Left renal cortex interstitium (tissue), 4 donors: ENCODE measurements at places on chromosomes 11 and 22. TPM values are rescaled to one million over a fixed set of nuclear protein-coding genes. Genes with fewer than 3 reads are reported as not detected.

GRCh38 chr11:74072721-74073120 lies 63.8 kb upstream of the UCP3 start:
- no peak for DNase-seq

GRCh38 chr11:115869780-115870431 lies 365.7 kb upstream of the CADM1 start:
- DNase-seq = peak; percentile 27

CBLIF gene
- polyA plus RNA-seq = not detected

- DNase-seq = no peak
These were observed 298.4 kb upstream of the LUZP2 start for GRCh38 chr11:24198481-24198880.
